ENCODE measurements at places on chromosomes 11 and 22.
A peak's percentile ranks its signal among the peaks of the same experiment; 100 is the strongest.

DNA sequence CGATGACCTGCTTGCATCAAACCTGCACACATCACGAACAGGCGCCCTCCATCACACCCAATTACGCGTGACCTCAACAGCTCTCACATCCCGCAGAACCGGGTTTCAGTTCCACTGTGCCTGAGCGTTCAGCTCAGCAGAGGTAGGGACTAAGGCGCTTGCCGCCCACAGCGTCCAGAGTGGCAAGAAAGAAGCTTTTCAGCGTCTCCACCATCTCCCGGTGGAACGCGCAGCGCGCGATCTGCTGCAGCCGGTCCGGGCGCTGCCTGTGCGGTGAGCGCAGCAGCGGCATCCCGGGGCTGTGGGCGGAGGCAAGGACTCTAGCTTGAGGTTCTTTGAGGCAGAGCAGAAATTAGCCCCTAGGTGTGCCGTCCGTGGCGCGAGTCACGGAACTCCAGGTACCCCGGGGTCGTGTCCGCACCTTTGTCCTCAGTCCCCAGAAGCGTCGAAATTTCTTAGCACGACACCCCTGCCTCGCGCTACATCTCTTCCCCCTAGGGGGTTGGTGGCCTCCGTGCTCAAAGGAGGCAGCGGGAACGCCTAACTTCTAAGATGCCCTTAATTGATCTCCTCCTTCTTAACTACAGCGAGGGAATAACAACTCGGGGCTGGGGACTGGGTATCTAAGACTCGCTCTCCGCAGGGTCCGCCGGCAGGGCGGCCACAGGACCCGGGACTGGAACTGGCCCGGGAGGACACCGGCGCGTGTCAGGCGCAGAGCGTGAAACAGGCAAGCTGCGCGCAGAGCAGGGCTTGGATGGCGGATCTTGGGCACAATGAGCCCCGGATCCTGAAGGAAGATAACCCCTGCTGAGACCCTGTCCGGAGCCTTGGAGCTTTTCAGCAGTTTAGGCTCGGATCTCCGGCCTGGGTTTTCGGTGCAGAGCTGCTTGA, 1.7 kb upstream of the CALCA start:
- peak; percentile 18 for DNase-seq

DNA sequence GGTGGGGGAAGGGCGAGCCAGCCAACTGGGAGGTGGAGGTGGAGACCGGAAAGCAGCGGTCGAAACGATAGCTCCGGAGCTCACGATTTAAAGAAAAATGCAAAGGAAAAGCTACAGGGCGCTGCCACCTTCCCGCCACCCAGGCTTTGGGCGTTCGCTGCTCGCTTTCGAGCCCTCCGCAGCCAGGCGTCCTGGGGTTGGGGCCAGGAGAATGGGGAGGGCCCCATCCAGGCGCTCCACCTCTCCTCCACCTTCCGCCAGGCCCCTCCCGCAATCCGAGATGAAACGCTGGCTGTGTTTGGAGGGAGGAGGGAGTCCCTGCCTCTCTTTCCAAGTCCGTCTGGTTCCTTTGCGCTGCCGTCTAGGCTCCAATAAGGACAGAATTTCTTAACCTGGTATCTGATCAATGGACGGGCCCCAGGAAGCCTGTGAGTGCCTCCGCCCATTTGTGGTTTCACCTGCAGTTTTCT, 483 bp upstream of the ABTB2 start:
- DNase-seq, result peak; percentile 67

DNA sequence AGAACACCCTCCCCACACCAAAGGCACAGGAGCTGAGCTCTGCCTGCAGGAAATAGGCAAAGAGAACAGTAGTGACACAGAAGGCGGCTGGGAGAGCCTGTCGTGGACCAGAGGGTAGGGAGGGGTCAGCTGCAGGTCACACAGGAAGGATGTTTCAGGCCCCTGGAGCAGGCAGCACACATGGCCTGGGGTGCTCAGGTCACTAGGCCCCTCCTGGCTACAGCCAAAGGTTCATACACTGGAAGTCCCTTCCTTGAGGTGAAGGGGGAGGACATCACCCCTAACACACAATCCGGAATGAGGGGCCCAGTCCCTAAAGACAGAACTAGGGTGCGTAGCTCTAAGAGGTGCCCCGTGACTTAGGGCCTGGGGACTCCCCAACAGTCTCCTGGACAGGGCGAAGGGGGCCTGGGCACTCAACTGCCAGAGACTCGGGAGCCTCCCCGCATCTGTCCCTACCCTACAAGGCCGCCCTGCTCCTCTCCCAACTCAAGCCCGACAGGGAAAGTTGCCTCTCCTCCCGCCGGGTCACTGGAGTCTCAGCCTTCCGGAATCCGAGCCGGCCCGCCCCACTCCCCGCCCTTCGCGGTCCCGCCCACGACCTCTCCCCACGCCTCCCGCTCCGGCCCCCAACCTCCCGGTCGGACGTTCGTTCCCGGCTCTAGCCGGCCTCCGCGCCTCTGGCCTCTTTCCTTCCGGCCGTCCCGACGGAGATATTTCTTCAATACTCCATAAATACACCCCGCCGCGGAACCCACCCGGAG, at the start of gene CYB5R2:
Gene CYB5R2 (minus strand): TSS at position 541 of the 764 bp plus-strand sequence. CDS start 675 bp downstream, outside the sequence.
- peak; percentile 53 for DNase-seq

GRCh38 chr22:48905206-48905975, 922.3 kb downstream of the BRD1 start:
- no peak for DNase-seq

DNA sequence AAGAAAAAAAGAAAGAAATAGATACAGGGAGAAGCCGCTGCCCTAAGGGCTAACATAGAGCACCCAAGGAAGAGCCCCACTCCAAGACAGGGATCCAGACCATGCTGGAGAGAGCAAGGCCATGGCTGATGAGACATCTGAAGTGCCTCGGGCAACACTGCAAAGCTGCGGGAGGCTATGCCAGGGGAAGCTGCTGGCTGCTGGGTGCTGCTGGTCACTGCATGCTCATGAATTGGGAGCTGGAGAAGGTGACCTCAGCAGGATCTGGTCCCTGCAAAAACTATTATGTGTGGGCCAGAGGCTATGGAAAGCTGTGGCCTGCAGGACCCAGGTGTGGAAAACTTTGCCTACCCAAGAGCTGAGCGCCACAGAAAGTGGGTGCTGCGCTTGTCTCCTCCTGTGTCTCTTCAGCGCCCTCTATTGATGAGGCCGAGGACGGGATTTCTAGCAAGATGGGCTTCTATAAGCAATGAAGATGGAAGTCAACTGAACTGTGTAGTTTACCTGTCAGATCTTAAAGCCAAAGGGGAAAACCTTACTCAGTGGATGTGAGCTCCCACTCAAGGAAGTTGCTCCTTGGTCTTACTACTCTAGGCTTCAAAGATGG, 17.3 kb upstream of the SLC29A2 start:
- DNase-seq, result peak; percentile 77

- peak; percentile 50 for DNase-seq
Measured at GRCh38 chr22:32926600-32926999, 125.1 kb downstream of the TIMP3 start.

GRCh38 chr11:46188017-46188416, 66.8 kb upstream of the PHF21A start:
- no peak for DNase-seq

DNA sequence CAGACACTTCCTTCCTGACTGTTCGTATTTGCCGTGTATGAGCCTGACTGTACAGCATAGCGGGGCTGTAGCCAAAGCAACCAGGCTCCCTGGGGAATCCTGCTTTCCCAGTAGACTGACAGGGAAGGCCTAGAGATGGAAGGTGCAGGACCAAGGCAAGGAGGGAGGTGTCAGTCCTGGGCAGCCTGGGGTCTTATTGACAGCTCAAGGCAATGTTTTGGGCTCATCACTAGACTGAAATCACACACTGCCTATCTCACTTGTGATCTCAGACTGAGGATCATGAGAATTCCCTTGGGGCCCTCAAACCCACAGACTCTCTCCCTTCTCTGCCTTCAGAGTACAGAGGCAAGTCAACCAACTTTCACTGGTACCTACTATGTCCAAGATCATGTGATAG, 346.8 kb upstream of the NARS2 start:
- DNase-seq, result no peak

- DNase-seq, result peak; percentile 84
Measured at GRCh38 chr11:45843158-45843924, 3.9 kb upstream of the CRY2 start.

DNA sequence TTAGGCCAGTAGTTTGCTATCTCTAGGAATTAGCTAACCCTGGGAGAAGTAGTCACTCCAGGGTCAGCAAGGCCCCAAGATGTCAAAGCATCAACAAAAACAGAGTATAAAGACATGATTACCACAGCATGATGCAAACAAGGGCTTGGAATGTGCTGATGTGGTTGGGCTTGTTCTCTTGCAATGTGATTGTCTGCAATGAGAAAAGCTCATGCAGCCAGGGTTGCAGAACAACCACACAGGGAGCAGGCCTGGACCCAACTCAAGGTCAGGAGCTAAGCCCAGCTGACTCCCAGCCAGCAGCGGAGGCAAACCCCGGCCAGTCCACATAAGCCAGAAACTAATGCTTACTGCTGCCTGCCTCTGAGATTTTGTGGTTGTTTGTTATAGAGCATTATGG, 132.4 kb upstream of the ZC3H12C start:
- peak; percentile 97 for DNase-seq

- peak; percentile 72 for DNase-seq
Measured at GRCh38 chr22:47333625-47334024, 571.2 kb downstream of the TBC1D22A start.

DNA sequence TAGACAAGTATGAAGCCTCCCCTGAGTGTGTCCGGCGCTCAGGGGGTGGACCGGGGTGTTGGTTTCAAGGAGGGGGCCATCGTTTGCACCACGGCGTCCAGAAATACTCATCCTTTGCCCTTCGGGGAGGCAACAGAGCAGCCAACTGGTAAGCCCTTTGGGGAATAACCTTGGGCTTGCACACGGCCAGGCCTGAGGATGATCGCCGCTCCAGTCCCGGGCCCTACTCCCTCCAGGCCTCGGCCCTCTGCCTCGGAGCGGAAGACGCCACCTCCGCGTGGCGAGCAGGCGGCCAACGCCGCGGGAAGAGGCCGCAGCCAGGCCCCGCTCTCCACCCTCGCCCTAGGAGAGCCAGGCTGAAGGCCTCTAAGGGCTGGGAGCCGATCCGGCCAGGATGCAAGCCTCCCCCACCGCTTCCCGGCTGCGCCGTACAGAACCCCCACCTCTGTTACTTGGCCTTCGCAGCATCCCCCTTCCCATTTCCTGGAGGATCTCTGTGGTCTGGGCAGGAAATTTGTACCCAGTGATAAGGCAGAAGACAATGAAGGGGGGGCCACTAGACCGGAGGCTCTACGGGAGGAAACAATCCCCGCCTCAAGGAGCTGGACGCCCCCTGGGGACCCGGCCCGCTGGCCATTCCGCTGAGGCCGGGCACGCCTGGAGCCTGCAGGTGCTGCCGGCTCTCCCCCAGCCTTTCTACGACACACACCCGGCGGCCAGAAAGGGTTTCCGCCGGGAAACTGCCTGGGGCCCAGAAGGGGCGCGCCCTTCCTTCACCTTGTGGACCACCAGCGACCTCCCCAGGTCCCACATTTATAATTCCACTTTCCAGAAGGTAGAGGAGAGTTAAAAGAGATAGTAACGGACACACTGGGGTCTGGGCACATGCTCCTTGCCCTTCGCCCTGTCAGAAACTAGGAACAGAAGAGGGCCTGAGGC, 2.6 kb downstream of the ESAM start:
- DNase-seq, result no peak

GRCh38 chr11:64745521-64746328, 1.8 kb upstream of the RASGRP2 start:
- DNase-seq, result peak; percentile 24

- no peak for DNase-seq
Measured at GRCh38 chr22:19843857-19844376, 10.8 kb downstream of the GNB1L start.

GRCh38 chr22:22395245-22395644, 113.3 kb downstream of the ZNF280B start:
- no peak for DNase-seq

DNA sequence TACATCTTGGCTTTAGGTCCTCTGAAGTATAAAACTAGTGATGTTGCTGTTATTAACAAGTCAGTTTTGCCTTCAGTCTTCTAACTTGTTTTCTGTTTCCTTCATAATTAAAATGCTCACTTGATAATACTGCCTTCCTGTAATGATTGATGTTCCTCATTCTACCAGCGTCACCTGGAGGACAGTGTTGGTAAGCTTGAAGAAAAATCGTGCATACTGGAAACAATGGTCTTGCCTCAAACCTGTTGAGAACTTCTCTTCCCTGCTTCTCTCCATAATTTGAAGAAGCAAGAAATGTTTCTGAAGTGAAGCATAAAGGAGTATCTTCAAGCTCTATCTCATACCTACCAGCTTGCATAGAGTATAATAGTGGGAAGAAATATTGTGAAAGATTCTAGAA, 3.0 kb downstream of the YWHAH start:
- DNase-seq, result no peak

DNA sequence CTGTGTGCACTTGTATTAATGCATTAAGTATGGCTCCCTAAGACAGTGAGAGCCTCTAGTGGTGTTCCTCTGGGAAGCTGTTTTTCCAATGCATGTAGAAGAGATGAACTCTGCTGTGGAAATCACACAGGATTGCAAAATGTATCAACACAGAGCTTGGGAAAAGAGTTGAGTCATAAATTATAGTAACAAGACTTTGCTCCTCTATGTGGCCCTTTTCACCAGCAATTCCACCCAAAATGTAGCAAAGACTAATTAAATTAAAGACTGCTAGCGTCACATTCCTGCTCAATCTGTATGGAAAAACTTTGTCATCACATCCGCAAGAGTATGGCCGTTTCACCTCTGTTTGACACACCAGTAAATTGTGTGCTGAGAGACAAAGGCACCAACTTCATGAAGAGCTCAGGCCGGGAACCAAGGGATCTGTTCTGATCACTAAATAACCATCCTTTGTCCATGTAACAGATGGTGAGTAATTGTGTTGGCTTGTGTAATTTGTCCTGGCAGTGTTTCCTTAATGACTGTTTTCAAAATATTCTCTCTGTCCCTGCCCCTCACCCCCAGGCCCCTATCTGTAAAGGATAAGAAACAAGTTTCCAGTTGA, 209.2 kb upstream of the SORL1-AS1 start:
- peak; percentile 92 for DNase-seq

- DNase-seq, result no peak
Measured at GRCh38 chr11:110573411-110573810, 138.8 kb downstream of the ARHGAP20 start.

DNA sequence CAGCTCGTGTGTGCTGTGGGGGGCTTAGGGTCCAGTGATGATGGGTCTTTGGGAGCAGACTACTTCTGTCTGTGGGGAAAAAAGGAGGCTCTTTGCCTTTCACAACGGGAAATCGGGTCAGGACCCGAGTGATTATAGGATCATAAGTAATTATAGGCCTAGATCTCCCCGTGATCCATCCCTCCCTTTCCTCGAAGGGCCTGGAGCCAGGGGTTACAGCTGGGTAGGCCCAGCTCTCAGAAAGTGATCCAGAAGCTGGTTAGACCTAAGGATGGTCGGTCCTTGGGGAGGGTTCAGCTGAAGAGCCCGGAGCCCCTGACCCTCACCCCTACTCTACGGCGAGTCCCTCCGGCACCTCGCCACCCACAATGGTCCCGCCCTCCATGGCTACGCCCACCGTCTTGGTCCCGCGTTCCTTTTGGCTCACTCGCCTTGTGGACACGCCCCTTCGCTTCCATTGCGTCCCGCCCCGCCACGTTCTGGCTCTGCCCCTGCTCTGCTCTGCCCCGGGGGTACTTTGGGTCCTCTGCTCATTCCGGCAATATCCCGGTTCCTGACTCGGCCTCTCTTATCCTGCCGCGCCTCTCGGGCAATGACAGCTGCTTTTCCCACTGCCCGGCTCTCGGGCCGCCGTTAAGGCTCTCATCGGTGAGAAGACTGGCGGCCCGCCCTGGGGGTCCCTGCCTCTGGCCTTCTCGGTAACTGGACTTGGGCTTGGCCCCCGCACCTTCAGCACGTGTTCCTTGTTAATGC, 5.0 kb downstream of the IGSF22 start:
- DNase-seq, result peak; percentile 43
